ENCODE measurements at places on chromosomes 6 and 20.

DNA sequence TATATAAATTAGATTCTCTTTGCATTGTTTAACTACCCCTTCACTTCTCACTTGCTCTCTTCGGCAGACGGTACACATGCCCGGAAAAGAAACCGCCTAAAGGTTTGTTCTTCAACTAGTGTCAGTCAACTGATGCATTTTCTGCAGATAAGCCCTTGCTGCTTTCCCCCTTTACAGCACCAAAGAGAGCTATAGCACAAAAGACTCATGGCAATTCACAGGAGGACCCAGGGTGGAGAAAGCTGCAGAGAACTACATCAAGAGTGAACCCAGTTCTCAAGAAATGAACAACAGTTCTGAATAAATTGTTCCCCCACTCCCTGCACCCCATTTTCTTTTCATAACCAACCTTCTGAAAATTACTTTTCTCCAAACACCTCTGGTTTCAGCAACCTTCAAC lies 8.9 kb downstream of the CD164 start:
- no peak for DNase-seq

GRCh38 chr6:2872423-2873358 lies 30.4 kb downstream of the SERPINB9 start:
- DNase-seq, result no peak

DNA sequence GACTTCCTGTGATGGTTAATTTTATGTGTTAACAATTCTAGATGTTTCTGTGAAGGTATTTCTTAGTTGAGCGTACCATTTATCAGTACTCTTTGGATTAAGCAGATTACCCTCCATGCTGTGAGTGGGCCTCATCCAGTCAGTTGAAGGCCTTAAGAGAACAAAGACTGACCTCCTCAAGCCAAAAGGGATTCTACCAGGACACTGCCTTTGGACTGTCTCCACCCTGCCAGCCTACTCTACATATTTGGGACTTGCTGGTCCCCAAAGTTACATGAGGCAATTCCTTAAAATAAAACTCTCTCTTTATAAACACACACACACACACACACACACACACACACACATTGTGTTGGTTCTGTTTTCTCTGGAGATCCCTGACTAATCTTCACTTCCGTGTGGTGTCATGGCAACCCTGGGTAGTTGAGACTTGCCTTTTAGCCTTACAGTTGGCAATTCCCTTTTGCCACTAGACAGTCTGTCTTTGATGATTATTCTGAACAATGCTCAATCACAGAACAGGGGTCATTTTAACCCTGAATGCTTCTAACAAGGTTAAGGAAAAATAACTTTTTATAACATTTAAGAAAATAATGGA lies 32.2 kb downstream of the MRAP2 start:
- no peak for DNase-seq

GRCh38 chr6:30947231-30947630 lies 6.5 kb downstream of the MUCL3 start:
- no peak for DNase-seq

DNA sequence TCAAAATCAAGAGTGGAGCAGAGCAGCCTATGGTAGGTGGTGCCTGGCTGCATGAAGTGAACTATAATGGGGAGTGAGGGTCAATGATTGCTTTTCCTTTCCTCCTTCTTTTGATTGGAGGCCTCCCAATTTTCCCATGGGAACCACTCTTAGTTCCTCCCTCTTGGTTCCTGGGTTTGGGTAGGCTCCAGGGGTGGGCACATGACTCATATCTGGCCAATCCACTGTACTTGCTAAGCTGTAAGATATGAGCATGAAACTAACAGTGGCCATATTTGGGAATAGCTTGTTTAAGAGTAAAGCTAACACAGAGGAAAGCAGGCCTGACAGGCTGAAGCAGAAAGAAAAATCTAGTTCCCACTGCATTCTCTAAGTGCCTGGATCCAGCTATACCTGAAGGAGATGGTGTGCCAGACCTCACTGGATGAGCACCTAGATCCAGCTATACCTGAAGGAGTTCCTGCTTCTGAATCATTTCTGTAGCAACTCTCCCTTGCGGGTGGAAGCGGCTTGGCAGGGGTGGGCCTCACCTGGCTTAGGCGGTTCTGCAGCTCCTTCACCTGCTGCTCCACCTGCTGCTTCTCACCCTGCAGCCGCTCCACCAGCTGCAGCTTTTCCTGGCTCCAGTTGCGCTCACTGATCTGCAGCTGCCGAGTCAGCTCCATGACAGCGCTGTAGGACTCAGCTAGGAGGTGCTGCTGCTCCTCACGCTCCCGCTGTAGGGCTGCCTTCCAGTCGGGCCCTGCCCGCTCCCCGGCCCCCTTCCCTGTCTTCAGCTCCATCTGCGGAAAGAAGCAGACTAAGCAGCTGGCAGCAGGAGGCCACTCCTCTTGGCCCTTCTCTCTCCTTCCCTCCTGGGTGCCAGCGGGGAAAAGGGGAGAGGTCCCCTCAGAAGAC lies 29.0 kb upstream of the DSN1 start:
- no peak for DNase-seq

DNA sequence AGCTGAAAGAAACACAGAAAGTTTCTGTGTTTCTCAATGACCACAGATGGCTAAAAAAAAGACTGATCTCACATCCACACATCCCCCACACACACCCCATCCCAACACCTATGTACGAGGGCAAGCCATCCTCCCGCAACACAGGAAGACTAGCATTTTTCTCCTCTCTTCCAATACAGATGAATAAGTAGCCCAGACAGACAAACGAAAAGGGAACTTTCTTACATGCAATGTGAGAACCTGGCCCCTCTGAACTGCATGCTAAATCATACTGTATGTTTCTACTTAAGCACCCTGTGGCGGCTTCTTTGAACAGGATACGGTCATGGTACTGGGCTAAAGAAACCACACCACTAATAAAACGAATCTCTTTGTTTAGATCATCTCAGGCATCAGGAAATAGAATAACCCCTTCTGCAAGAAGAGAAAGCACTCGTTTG lies 116.2 kb downstream of the GMDS start:
- DNase-seq, result no peak

- no peak for DNase-seq
Observed at GRCh38 chr20:61311656-61312387, 59.8 kb downstream of the CDH4 start.
